Endothelial cell of umbilical vein (primary cell): ENCODE measurements at places on chromosomes 16 and 17.

DNA sequence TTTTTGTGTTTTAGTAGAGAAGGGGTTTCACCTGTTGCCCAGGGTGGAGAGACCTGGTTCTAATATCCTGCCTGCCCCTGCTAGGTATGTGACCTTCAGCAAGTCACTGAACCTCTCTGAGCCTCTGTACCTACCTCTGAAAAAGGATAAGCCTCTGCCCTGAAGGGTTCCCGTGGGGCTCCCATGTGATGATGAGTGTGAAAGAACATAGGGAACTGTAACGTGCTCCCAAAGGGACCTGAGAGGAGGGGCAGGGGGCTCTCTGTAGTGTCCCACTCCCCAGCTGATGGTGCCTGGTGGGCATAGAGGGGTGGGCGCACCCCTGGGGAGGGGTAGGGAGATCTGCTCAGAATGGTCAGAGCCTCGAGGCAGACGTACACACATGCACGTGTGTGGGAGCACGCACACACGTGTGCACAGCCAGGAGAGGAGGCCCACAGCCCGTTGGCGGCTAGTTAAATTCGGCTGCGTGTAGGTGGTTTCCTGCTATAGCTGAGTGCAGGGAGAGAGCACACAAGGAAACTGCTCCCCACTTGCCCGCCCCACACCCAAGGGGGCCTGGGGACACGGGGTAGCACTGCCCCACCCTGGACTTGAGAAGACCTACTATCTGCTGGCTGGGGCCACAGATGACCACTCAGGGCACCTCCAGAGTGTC is 6.7 kb downstream of the KCNH4 start:
- DNase-seq, result no peak

GRCh38 chr17:4635823-4636375 is 5.6 kb downstream of the ALOX15 start:
- DNase-seq, result no peak

DNA sequence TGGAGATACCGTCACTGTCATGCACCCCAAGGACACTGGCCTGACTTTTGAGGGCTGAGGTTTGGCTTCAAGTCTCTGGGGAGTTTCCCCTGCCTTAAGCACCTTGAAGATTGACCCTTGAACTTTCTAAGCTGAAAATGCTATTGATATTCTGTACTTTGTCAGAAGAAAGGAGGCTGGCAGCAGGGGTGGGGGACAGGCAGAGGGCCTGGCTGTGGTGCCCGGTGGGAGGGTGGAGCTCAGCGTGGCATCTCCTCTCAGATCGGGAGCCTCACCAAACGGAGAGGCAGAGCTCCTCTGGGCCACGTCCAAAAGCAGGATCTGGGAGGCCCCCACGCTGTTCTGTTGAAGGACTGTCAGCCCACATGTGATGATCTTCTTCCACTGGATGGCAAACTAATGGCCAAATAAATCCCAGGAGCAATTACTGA is 305.2 kb upstream of the IRX3 start:
- no peak for DNase-seq

DNA sequence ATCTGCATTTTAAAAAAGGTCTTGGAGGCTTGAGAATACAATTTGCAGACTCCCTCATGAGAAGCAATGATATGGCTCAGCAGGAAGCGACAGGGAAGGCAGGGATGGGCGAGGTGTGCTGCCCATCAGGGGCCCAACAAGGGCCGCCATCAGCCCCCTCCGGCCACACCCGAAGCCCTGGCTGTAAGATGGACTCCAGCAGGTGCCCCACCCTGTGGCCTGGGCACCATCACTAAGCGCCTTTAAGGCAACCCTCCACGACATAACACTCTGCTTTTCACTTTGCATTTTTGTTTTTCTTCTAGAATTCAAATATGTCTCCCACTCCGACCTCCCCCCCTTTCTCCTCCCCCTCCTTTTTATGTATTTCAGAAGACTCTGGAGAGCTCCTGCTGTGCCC is 52.2 kb upstream of the RCVRN start:
- DNase-seq, result no peak

GRCh38 chr16:65114527-65114926 is 7.3 kb downstream of the CDH11 start:
- no peak for DNase-seq

- DNase-seq, result no peak
Observed at GRCh38 chr16:11108466-11108805, 147.6 kb downstream of the SOCS1 start.

GRCh38 chr16:87392821-87393679 is 914 bp downstream of the MAP1LC3B start:
- DNase-seq, result peak; percentile 63

GRCh38 chr16:964356-965035 is 6.3 kb downstream of the LMF1 start:
- no peak for DNase-seq

DNA sequence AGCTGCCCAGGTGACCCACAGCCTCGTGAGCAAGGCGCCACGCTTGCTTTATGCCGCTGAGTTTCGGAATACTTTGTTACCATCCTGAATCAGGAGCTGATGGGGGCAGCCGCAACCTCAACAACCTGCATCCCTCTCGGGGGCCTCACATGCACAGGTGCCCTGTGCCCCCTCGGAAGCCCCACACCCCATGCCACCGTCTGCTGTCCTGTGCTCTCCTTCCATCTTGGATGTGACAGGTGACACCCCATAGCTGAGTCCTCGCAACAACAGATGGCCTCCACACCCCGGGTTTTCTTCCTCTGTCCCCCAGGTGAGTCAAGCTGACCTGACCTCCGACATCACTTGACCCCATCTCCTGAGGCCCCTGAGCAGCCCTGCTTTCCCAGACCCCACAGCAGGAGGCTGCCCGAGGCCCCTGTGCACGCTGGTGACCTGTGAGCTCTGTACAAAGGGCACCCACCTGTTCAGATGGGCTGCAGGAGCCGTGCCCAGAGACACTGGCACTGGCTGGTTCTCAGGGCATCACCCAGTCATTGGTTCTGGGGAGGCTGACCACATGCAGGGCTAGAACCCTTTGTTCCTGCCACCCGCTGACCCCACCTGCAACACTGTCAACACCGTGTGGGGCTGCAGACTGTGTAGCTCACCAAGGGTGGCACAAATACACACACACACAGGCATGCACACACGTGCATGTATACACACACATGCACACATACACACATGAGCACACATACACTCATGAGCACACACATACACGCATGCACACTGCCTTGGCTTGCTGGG is 57.7 kb downstream of the RMI2 start:
- DNase-seq, result no peak

GRCh38 chr17:81819708-81820107 is 13.4 kb downstream of the MCRIP1 start:
- DNase-seq, result no peak

GRCh38 chr16:54484700-54485099 is 198.1 kb upstream of the IRX3 start:
- no peak for DNase-seq

- no peak for DNase-seq
Observed at GRCh38 chr16:89031715-89032659, 55.0 kb upstream of the CBFA2T3 start.

- DNase-seq, result no peak
Observed at GRCh38 chr17:63445065-63445464, 1.0 kb downstream of the CYB561 start.

GRCh38 chr17:53217311-53217710 is 605.4 kb upstream of the KIF2B start:
- DNase-seq, result no peak

GRCh38 chr17:19010729-19011505 is 6.4 kb upstream of the FAM83G start:
- DNase-seq, result no peak

DNA sequence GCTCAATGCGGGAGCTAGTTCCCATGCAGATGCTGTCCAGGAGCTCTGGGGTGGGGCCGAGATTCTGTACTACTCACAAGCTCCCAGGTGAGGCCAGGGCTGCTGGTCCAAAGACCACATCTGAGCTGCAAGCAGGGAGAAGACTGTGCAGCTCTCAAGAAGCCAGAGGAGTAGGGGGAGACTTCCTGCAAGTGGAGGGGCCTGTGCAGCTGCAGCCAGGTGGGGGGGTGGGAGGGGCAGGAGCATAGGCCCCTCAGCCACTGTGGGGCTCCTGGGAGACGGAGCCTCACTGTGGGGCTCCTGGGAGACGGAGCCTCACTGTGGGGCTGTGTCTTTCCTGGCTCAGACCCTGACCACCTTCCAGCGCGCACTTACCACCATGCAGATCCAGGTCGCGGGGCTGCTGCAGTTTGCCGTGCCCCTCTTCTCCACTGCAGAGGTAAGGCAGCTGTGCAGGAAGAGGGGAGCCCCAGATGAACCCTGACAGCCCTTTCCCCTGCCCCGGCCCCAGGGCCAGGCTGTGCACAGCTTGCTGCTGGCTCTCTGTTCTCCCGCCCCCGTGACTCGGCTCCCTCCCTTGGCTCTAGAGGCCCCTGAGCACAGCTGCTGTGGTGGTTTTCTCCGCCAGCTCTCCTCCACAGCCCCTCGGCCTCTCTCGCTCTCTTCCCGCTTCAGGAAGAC is 24.3 kb upstream of the DNAI2 start:
- no peak for DNase-seq

GRCh38 chr17:77769215-77769614 is 189.3 kb upstream of the TNRC6C start:
- no peak for DNase-seq

DNA sequence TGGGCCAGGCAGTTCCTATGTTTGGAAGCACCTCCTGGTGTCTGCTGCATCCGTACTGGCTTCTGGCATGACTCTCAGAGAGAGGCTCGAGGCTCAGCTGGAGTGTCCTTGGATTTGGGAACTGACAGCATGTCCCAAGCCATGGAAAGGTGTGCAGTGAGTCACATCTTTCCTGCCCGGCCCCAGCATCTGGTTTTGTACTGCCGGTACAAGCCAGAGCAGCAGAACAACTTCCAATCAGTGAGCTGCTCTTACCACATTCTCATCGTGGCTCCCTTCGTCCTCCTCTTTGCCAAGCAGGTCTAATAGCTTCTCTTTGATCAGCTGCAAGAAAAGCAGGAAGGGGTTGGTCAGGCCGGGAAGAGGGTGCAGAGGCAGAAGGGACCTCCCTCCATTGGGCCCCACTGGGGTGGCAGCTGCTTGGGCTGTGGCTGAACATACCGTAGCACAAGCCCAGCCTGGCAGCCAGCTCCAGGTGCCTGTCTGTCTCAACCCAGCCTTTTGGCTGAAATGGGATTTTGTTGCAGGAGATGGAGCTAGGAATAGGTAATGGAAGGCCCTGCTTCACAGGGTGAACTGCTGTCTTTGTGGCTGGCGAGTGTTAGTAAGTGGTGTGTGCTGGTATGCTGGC is 24.2 kb downstream of the SPACA3 start:
- DNase-seq, result no peak

DNA sequence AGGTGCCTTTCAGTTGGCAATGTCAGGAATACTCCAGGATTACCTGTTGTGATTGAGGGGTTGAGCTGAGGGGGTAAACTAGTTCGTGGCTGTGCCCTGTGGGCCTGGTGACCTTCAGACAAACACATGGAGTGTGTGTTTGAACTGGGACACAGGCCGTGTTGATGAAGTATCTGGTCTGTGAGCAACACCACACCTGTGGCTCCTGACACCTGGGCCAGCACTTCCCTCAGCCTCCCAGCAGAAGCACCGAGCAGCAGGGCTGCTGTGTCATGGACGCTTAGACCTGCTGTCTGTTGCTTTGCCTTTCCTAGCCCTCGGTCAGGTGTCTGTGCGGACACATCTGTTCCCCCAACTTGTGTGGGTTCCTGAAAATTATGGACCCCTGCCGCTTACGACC is 82.9 kb downstream of the KSR1 start:
- no peak for DNase-seq

DNA sequence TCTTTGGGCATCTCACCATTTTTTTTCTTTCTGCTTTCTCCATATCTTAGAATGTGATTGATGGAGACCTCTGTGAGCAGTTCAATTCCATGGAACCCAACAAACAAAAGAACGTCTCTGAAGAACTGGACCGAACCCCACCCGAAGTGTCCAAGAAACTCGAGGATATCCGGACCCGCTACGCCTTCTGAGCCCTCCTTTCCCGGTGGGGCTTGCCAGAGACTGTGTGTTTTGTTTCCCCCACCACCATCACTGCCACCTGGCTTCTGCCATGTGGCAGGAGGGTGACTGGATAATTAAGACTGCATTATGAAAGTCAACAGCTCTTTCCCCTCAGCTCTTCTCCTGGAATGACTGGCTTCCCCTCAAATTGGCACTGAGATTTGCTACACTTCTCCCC is 48.0 kb downstream of the SF3B3 start:
- DNase-seq, result no peak

- no peak for DNase-seq
Observed at GRCh38 chr17:34570506-34570905, 8.9 kb upstream of the TMEM132E start.

- DNase-seq, result peak; percentile 49
Observed at GRCh38 chr16:57536306-57537193, at the start of gene CCDC102A. Gene CCDC102A (minus strand): TSS chr16:57536571. CDS start chr16:57529177, 7,394 bp downstream.

DNA sequence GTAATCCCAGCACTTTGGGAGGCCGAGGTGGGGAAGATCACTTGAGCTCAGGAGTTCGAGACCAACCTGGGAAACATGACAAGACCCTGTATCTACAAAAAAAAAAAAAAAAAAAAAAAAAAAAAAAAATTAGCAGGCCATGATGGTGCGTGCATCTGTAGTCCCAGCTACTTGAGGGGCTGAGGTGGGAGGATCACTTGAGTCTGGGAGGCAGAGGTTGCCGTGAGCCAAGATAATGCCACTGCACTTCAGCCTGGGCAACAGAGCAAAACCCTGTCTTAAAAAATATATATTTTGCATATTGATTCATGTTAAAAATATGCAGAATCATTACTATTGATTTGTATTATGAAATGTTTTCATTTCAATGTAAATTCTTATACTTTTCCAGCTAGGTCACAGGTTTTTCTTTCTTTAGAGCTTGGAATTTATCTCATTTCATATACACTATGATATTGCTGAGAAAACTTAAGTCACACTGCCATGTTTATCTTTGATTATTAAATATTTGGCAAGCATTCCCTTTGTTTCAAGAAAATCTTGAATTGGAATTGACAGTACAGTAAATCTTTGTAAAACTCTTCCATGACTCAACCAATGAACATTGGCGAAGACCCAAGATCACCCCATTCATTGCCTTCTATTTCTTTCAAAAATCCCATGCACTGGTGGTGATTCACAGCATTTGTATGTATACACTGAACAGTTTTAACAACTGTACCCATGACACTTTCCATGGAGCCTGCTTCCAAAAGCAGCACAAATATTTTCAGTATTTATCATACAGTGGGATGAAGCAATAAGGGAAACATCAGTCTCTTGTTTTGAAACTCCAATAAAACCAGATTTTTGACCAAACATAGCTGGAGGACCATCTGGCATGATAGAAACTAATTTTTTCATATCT is 83.5 kb upstream of the TNRC6A start:
- peak; percentile 99 for DNase-seq

- no peak for DNase-seq
Observed at GRCh38 chr17:79159926-79160325, 85.3 kb downstream of the ENGASE start.

GRCh38 chr17:40535924-40536294 is 29.4 kb downstream of the CCR7 start:
- DNase-seq, result no peak

DNA sequence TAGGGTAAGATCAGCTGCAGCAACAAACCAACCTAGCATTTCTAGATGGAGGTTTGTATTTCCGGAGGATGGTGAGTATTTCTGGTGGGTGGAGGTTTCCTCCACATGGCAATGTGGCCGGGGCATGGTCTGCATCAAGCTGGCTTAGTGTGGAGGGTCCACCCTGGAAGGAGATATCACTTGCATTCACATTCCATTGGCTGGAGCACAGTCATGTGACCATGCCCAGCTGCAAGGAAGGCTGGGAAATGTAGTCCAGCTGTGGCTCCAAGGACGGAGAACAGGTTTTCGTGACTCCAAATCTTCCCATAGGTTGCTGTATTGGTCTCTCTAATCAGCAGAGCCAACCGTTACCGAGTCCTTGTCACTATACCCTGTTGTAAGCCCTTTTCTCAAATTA is 68.7 kb downstream of the RAI1 start:
- DNase-seq, result peak; percentile 65

GRCh38 chr16:30996324-30996984 is 11.4 kb downstream of the HSD3B7 start:
- DNase-seq, result peak; percentile 18
